ENCODE measurements at places on chromosomes 3 and 15.

- DNase-seq = no peak
These were observed 97.4 kb downstream of the SLC9A9 start for GRCh38 chr3:143750841-143751240.

DNA sequence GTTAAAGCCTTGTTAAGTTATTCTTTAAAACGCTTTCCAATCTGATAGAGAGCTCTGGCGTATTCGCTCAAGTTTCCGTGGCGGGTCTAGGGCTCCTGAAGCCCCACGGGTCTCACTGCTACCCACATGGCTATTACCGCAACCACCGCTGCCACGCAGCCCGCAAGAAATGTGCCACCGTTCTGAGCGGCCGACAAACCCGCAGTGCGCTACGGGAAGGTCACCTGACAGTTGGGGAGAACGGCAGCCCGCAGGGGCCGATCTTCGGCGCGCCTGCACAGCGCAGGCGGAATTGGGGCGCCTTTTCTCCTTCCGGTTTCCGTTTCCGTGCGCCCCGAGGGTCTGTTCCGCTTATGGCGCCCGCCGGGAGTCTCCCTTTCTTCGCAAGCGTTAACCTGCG, 76.6 kb upstream of the SNRPN start:
- DNase-seq = no peak

DNA sequence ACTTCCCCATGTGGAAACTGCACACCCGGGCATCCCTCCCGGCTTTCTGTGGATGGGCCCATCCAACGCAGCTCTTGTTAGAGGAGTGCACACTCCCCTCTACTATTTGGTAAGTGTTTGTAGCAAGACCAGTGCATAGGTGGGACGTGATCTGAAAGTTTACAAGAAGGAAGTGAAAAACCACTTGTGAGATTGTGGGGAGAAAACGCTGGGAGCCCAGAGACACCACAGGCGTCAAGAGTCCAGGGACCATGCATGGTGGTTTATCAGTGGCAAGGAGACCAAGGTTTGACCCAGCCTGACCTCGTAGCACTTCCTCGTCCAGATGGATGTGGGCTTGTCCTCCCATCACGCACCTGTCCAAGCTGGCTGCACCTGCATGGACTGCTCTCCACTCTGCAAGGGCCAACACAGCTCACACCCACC, 51.6 kb downstream of the ATP10A start:
- DNase-seq = no peak

- no peak for DNase-seq
These were observed 318.5 kb upstream of the UMPS start for GRCh38 chr3:124411728-124412127.

- DNase-seq = no peak
These were observed 526 bp downstream of the ADIPOQ start for GRCh38 chr3:186843039-186843432.

DNA sequence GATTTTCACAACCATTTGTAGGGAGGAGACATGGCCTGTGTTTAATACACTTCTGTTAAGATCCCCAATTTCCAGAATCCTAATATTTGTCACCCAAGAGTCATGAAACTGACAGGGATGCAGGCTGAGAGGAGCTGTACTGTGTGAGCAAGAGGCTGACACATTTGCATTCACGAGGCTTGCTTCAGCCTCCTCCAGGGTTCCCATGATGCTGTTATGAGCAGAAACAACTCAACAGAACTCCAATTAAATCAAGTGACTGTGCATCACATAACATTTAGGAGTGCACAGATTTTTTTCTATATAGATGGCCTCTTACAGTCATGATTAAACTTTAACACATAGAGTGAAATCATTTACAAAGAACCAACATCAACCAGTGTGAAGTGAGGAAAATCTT, 292.3 kb upstream of the STT3B start:
- DNase-seq = no peak

DNA sequence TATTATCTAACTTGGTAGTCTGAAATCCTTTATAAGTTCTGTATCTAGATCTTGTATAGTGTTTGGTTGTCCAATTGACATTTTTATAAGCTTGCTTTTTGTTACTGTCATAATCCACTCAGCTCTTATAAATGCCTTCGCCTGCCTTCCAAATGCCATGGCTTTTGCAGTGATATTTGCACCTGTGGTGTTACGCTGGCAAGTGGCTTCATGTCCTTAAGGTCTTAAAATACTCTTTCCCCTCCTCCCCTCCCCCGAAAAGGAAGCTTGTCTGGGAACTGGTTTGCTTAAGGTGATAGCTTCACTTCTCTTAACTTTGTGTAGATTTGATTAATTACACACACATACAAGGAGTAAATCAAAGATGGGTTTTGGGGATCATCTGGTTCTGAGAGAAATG, 62.0 kb downstream of the ABHD2 start:
- no peak for DNase-seq

DNA sequence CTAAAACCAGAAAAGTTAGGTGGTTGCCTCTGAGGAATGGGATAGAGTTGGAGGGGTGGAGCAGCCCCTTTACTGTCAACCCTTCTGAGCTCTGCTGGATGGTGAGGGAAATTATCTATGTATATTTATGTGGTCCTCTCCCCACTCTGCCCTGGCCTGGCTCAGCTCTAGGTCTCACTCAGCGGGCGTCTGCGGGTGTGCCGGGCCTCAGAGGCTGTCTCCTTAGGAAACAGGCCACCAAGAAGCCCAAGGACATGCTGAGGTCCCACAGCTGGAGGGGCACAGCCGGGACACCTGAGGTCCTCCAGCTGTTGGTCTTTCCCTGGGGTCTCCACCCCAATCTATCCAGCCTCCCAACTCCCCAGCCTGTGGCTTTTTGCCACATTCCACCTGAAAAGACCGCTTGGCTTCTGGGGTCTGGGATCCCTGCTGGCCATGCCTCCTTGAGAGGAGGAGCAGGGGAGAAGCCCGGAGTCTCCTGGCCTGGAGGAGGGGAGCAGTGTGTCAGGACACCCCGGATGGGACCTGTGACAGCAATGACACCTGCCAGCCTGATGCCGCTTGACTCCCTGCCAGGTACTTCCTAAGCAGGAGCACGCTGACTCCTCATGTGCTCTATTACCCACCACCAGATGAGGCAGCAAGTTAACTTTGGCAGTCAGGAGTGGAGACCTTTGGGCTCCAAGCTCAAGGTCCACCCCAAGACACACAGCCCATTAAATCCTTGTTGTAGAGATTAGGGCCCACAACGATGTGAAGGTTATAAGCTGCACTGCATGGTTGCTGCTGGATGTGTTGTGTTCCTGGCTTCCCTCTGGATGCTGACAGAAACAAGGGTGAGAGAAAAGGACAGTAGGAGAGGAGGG, at the start of gene SLC28A1:
SLC28A1 (plus strand) TSS at position 747 of the 866 bp plus-strand sequence. CDS start 3,099 bp downstream, outside the sequence.
- DNase-seq = no peak

DNA sequence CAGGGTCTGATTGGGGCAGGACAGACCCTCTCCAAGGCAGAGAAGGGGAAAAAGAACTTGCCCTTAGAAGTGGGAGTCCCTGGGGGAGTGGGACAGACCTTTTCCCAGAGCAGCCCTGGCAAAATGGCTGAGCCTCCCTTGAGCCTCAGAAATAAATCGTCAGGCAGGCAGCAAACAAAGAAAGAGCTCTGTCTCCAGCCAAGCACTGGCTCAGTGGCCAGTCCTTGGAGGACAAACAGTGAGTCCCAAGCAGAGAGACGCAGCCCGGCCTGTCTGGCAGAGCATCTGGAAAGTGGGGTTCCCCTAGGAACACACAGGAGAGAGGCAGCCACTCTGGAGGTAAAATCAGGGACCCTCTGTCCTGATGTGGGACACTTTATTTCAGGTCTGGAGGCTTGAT, 1.8 kb downstream of the SLC6A1 start:
- DNase-seq = no peak

GRCh38 chr3:177830411-177830849, 633.1 kb upstream of the TBL1XR1 start:
- DNase-seq = no peak

GRCh38 chr3:151562891-151563290, 102.0 kb upstream of the IGSF10 start:
- DNase-seq = no peak

GRCh38 chr15:64681424-64682024, 93.9 kb downstream of the RBPMS2 start:
- no peak for DNase-seq

GRCh38 chr3:187016639-187017345, 86.5 kb downstream of the ST6GAL1 start:
- no peak for DNase-seq

GRCh38 chr3:57755368-57755675, 787 bp upstream of the SLMAP start:
- no peak for DNase-seq

- no peak for DNase-seq
These were observed 209.8 kb upstream of the RBMS3 start for GRCh38 chr3:29070959-29071634.

DNA sequence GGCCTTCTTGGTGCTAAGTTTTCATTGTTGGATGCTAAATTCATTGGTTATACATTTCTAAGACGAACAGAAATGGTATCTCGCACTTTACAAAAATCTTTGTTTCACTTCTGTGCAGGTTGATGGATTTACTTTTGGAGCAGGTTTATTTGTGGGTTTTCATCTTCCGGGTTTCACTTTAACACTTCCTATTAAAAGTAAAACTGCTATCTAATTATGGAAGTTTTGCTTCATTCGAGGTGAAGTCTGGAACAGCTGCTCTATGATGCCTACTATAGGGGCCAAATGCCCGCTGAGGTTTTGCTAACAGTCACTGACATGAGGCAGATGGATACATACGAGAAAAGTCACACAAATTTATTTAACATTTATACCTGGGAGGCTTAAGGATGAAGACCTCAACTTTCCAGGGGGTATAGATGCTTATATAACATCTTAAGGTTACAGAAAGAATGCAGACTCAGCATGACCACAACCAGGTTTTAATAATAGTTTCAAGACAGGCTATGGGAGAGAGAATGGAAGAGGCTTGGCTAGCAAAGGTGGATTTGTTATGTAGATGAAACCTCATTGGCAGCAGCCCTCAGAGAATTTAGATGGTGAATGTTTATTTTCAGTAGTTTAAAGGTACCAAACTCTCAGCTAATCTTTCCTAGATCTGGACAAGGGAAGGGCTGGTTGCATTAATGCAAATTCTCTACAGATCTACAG, 54.2 kb downstream of the OSTN start:
- DNase-seq = no peak

DNA sequence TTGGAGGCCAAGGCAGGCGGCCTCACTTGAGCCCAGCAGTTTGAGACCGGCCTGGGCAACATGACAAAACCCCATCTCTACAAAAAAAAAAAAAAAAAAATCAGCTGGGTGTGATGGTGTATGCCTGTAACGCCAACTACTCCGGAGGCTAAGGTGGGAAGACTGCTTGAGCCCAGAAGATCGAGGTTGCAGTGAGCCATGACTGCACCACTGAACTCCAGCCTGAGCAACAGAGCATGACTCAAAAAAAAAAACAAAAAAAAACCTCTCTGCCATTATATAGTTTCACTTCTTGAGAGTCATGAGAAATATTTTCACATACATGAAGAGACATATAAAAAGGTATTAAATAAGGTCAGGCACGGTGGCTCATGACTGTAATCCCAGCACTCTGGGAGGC, 45.9 kb upstream of the CP start:
- DNase-seq = no peak

DNA sequence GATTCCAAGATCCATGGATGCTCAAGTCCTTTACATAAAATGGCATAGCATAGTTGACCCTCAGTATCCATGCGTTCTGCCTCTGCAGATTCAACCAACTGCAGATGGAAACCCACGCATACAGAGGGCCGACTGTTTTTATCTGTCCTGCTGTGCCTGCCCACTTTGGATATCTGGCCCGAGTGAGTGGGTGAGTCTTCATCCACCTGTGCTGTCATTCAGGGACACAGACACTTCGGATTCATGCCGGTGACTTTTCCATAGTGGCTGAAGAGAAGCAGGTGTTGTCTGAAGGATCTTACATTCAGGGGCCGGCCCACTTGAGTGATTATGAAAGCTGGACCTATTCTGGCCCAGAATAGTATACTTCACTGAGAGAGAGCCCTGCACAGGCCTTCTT, 85.1 kb downstream of the RYR3 start:
- no peak for DNase-seq

GRCh38 chr3:137946356-137946973, 63.5 kb upstream of the CLDN18 start:
- peak; percentile 20 for DNase-seq

GRCh38 chr3:154275965-154276364, 48.3 kb downstream of the DHX36 start:
- no peak for DNase-seq

- no peak for DNase-seq
These were observed 480.3 kb downstream of the FGF12 start for GRCh38 chr3:192246847-192247559.

DNA sequence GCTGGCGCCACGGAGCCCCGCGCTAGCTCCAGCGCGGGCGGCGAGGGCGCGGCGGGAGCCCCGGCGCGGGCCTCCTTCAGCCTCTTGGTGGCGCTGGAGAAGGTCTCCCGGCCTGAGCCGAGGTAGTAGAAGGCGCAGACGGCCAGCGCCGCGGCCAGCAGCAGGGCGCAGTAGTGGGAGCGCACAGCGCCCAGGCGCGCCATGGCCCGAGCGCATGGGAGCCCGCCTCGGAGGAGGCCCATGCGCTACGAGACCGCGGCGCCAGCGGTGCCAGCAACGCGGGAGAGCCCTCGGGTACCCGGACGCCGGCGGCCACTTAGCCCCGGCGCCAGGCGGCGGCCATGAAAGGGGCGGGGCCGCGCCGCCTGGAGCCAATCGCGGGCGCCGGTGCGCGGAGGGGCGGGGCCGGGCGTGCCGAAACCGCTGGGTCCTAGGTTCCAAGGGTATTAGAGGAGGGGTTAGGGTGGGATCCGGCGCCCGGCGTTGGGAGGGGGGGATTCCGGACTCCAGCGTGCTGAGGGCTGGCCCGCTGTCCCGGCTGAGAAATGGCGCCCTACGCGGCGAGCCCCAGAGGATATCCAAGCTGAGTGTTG, at the start of gene XXYLT1:
XXYLT1 (minus strand) TSS at position 343 of the 593 bp plus-strand sequence; CDS start at position 242, 101 bp downstream.
- peak; percentile 93 for DNase-seq

DNA sequence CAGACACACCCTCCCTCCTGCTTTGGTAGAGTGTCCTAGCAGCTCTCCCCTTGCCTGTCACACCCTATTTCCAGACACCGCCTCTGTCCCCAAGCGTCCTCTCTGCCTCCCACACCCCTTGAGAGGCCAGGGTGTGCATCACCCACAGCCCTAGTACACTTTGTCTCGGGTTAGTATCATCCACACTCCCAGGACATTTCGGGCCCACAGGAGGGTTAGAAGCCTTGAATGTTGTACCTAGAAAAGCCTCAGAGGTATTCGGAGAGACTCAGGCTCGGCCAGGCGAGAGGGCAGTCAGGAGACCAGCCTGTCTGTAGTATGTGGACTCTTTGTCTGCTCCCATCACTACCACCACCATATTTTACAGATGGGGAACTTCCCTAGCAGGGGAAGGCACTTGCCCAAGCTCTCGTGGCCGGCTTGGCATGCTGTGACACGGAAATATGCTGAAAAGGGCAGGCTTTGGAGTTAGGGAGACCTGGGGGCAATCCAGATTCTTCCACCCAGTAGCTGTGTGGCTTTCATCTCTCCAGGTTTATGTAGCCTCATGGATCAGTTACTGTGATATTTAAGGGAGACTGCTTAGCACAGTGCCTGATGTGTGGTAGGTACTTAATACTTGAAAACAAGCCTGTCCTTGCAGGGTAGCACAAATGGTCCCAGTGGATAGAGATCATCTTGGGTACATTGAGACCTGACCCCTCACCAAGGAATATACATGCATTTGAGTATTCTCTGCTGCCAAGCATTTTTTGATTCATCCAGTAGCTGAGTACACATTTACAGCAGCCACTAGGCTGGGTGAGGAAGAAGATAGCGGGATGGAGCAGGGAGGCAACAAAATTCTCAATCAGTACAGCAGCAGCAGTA, 1.4 kb downstream of the TMEM43 start:
- no peak for DNase-seq

GRCh38 chr3:9183811-9184460, 65.5 kb downstream of the SRGAP3 start:
- DNase-seq = no peak

- DNase-seq = no peak
These were observed 9.2 kb upstream of the MME start for GRCh38 chr3:155070932-155071387.
